Activated T-cell treated with anti-CD3 and anti-CD28 coated beads for 1 hour (primary cell): ENCODE measurements at places on chromosomes 5 and 9.

- DNase-seq: no peak
These were observed 6.3 kb downstream of the SLC35D2 start for GRCh38 chr9:96376891-96377874.

DNA sequence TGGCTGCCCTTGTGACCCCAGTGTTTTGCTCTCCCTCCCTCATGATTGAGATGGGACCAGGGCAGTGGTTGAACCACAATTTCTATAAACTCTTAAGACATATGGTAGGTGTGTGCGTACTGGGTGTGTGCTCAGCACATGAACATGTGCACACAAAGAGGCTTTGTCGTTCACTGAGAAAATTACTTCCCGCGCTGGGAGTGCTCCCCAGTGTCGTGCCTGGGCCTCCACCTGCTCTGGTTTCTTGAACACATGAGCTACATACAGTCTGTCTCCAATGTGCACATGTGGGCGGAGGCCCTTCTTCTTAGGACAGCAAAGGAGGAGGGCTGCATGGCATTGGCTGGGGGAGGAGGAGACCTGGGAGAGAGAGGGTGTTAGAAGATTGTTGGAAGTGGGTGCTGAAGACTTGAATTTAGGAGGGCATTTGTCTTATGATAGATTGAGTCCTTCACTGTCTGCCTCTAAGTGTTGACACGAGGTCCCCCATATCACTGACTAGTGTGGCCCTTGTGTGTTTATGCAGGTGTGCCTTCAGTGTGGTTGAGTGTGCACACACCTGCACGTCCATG lies 170.0 kb downstream of the CACNA1B start:
- DNase-seq: no peak

GRCh38 chr5:22678886-22679285 lies 174.3 kb downstream of the CDH12 start:
- no peak for DNase-seq

GRCh38 chr5:134813827-134814226 lies 31.9 kb upstream of the C5orf24 start:
- DNase-seq: no peak

DNA sequence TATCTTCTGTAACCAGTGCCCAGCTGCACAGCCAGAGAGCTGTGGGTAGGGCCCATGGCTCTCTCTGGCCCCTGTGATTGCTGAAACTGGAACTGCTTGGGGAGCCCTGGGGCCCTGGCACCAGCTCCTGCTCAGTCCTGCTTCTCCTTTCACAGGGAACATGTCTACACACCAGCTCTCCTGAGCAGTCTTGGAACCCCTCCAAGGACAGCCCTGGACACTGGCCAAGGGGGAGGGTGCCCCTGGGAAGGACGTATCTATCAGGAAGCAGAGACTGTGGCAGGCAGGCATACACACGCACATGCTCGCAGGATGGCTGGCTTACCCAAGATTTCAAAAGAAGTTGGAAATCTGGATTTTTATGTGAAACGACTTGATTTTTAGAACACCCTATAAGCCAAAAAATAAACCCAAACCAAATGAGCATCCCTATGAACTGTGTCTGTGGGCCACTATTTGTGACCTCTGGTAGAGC lies 8.8 kb upstream of the TRAF1 start:
- DNase-seq: no peak

DNA sequence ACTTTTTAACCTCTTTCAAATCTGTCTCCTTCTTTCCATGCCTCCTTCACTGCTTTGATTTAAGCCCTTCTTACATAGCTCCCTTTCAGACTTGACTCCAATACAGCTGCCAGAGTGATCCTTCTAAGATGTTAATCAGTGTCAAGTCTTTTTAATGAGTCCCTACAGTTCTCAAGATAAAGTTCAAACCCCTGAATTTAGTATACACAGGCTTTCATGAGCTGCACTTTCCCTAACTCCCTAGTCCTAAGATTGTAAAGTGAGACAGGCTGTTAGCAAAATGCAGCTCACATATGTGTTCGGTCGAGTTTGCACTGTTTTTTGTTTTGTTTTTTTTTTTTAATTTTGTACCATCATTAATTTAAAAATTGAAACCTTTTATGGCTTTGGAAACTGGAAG lies 190.4 kb upstream of the VCAN start:
- DNase-seq: no peak

DNA sequence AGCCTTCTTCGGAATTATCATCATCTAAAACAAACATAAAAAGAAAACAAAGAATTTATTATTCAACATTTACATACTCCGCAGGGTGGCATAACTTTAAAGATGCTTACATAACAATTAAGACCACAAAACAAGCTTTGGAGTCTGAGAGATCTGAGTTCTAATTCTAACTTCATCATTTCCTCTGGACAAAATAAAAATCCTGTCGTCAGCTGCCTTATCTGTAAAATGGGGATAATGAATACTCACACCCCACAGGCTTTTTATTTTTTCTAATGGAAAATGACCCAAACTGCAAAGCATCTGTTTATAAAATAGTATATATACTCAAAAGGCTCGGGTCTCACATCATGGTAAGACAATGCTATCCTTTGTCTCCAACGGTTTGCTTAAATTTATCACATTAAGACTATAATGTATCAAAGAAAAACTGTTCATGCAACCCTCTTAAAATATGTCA lies 4.3 kb downstream of the ARRDC3 start:
- DNase-seq: no peak

- DNase-seq: no peak
These were observed 58.4 kb upstream of the FAM170A start for GRCh38 chr5:119570910-119571309.

GRCh38 chr9:15277400-15278090 lies 29.5 kb downstream of the TTC39B start:
- DNase-seq: no peak

DNA sequence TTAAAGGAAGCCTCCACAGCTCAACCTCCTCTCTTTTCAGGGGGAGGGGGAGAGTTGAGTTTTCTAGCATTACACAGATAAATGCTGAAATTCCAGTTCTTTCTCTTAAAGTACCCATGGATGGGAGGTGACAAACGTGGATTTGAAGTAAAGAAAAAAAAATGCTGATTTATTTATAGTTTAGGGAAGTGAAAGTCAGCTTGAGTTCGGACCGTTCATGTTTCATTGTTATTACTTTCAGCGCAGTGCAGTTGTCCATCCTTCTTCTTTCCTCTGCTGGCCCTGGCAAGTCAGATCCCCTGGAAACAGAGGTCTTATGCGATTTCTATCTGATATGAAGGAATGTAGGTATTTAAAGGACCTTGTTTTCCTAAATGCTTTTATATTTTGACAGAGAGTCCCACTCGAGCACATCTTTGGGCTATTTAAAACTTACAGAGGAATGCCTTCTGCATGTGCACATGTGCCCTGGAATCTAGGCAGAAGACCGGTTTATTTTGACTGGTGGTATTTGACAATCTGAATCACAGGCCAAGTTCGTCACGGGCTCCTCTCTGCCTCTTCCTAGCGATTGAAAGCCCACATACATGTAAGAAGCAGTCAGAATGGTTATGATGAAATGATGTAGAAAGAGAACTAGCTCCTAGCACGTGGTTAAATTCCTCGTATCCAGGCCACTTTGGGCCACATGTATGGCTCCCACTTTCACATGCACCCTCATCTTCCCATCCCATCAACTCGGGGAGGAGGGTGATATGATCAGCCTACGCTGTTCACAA lies 385.2 kb upstream of the KLF4 start:
- DNase-seq: no peak

GRCh38 chr9:99867968-99868367 lies 38.5 kb upstream of the STX17 start:
- no peak for DNase-seq

- no peak for DNase-seq
These were observed 207.7 kb downstream of the MEF2C start for GRCh38 chr5:88675168-88675707.

- DNase-seq: no peak
These were observed 12.2 kb downstream of the RANBP17 start for GRCh38 chr5:170874017-170874416.

DNA sequence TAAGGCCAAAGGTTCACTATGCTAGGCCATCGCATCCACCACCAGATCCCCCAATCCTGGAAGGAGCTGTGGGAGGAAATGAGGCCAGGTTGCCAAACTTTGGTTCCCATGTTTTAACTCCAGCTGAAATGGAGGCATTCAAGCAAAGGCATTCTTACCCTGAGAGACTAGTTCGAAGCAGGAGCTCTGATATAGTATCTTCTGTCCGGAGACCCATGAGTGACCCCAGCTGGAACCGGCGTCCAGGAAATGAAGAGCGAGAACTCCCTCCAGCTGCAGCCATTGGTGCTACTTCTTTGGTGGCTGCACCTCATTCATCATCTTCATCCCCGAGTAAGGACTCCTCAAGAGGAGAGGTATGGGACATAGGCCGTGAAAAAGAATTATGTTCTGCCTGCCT lies 75.6 kb downstream of the GAPVD1 start:
- DNase-seq: no peak

DNA sequence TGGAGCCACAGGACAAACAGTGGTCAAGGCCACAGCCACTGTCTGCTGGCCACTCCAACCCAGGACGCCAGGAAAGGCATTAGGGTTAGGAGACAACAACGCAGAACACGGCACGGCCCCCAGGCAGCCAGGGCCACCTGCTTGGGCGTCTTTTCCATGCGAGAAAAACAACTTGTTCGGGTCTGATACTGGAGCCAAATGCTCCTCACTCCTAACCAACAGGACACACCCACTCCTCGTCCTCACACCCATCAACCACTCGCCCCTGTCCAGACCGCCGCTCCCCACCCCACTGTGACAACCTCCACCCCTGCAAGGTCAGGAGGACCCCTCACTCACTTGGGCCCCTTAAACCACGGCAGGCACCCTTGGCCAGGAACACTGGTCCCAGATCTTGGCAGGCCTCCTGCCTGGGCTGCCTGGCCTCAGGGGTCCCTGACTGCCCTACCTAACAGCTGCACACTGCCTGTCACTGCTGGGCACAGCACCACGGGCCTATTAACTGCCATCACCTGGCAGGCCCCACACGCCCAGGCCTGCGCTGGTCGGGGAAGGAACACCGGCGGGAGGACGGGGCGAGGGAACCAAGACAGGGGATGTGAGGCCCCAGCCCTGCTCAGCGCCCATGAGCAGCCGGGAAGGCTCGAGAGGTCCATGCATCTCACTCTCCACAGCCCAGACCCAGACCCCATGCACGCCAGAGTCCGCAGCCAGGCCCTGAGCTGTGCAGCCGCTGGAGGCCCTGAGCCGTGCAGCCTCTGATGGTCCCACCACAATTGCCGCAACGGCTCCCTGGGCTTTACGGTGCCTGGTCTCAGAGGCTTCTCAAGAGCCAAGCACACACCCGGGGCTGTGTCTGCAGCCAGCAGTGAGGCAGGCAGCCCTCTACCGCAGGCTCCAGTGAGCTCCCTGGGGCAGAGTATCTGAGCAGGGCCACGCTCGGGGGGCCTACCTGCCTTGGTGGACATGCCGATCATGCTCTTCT lies 13.8 kb downstream of the CLPTM1L start:
- no peak for DNase-seq

DNA sequence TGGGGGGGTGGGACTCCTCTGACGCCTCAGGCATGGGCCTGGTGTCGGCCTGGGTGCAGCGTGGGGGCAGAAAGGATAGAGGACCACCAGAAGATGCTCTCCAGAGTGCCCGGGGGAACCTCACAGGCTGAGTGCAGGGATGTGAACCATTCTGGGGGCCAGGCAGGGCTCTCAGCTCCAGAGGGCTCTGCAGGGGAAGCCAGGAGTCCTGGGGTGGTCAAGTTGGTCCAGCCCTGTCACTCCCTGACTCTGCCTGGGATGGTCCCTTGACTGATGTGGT lies 6.5 kb downstream of the GFI1B start:
- DNase-seq: no peak
